ENCODE measurements at places on chromosomes 5 and 9.

DNA sequence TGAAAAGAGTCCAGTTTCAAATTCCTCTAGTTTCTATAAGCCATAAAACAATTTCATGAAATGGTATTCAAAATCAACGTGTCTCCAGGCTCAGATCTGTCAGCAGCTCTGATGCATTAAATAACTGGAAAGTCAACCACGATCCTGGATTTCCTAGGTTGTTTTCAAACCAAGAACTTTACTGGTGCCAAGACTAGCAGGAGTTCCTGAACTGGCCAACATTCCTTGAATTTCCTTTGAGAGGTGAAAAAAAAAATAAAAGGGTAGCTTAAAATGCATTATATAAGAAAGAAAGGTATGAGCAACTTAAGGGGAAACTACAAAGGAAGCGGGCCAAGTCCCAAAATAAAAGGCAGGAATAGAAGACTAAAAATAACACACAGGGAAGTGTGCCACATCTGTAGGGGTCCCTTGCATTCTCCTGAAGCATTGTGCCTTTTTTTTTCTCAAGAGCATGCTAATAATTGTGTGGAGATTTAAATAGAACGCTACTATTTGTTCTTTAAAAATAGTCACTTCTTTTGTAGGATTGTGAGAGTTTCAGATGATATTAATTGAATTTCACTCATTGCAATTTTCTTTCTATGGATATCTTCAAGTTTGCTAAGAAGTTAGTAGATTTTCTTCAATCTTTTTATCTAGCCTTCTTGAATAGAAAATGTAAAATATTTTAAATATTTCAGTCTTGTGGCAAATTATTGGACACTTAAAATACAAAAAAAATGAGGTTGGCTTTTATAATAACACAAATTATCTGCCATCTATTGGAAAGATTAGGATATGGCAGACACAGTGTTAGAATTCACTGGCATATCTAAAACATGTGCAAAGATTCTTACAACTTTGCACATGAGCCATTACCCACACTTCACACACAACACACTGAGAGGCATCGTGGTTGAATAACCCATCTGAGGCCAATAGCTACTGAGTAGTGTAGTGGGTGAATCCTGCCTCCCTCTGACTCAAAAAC, 15.3 kb downstream of the ESM1 start:
- no peak for DNase-seq

DNA sequence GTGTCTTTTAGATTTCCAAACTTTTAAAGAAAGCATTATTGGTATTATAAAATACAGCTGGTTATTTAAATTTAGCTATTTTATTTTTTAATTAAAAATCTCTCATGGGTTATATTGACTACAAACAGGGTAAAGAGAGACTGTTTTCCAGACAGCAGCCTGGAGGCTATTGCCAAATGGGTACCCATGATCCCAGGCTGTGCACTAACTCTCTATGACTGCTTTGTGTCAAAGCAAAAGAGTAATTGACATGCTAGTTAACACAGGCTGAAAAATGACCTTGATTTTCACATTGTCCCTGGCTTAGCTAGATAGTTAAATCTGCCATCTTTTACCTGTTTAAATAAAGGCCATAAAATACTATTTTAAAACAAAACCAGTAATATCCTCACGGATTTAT, 589.7 kb downstream of the ANXA1 start:
- DNase-seq = no peak

- no peak for DNase-seq
These were observed 16.8 kb upstream of the FAM174A start for GRCh38 chr5:100518377-100518776.

- no peak for DNase-seq
These were observed 22.4 kb upstream of the TNFAIP8 start for GRCh38 chr5:119333421-119333851.

DNA sequence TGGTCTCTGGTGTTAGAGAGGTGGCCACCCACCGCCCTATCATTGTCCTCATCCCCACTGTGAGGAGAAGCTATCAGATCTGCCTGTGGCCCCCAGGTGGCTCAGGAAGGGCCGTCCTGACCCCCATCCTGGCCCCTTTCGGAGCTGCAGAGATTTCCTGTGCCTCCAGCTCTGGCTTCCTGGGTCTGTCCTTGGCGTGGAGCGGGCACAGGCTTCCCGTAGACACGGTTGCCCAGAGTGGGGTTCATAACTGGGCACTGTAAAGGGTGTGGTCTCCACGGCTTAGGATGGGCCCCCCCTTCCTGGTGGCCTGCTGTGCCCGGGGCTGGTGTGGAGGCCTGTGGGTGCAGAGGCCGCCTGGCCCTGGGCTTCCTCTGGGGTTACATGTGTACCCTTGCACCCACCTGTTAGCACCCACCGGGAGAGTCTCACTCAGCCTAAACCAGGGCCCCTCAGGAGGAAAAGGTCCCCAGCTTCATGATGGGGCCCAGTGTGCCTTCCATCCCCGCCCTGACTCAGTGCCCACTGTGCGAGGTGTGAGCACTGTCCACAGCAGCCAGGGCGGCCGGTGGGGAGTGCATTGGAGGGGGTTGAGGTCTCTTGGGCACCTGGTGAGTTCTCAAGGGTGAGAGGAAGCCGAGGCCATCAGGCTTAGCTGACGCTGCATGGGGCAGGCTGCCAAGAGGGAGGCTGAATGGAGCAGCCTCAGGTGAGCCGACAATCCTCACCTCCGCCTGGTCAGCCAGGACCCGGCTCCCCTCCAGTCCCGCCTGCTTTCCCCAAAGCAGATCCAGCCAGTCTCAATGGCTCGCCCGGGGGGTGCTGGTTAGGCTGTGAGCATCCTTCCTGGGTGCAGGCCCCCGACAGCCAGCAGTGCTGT, 15.3 kb upstream of the AJM1 start:
- no peak for DNase-seq

- no peak for DNase-seq
These were observed 3.3 kb downstream of the TMEM174 start for GRCh38 chr5:73176250-73176649.

DNA sequence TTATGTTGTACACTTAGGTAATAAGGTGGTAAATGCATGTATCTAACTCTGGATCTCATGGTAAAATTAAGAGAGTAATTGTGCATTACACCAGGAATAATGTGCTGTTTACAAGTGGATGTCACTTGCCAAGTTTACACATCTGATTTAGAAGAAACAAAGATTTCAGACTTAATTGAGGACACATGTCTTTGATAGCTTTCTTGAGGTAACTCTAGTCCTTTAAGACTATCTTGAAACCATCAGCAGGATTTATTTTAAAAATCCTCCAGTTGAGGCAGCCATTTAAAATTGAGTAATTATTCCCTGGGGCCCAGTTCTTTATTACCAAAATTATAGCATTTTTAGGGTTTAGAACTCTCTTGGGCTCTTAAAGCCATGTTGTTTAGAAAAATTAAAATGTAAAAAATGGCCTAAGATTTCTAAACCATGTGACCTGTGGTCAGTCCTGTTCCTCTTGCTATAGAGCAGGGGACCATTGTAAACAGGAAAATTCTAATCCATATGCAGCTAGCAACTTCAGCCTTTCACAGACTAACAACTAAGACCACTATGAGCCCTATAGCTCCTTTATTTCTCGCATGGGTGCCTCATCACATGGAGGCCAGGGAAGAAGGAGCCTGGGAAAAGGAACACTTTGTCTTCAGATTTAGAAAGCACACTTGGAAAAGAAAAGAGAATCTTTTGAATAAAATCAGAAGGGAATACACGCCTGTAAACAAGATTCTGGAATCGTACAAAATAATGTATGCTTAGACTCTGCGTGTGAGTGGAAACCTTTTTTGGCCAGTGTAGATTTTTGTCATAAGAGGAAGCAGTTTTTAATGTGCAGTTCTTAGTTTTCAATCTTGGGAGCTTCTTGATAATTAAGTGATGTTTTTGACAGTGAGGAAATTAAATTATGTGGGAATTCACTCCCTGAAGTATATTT, 71.2 kb downstream of the ZSWIM6 start:
- no peak for DNase-seq

- DNase-seq = no peak
These were observed 286.1 kb upstream of the ACTBL2 start for GRCh38 chr5:57768745-57769144.

DNA sequence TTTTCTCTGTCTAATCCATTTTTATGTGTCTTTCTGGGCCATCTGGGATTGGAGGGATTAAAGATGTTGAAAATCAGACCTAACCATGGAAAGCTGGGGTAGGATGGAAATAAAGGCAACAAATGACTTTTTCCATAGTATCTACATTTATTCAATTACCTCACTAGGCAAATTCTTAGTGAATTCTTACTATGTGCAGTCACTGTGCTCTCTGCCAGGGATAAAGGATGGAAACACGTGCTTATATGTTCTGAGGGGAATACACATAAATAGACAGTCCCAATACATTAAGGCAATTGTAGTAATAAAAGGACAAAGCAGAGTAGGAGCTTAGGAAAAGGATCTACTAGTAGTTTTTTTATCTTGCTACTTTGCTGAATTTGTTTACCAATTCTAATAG, 214.2 kb downstream of the PRR16 start:
- no peak for DNase-seq

DNA sequence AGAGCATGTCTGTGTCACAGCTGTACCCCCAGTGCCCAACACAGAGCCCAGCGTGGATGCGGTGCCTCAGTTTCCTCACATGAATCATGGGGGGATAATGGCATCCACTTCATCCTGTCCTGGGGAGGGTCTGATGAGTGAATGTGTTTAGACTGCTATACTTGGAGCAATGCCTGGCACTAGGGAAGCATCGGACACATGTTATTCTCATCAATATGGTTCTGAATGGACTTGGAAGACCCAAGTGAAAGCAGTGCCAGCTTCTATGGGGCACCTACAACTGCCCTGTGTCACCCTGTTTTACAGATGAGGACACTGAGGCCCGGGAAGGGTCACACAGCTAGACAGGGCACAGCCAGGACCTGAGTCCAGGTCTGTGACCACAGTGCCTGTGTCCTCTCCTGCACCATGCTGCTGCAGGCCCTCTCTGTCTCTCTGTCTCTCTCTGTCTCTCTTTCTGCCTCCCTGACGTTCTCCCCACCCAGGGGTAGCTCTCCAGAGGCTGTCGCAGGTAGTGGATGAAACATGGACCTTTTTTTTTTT, 42.3 kb upstream of the NEK6 start:
- no peak for DNase-seq

DNA sequence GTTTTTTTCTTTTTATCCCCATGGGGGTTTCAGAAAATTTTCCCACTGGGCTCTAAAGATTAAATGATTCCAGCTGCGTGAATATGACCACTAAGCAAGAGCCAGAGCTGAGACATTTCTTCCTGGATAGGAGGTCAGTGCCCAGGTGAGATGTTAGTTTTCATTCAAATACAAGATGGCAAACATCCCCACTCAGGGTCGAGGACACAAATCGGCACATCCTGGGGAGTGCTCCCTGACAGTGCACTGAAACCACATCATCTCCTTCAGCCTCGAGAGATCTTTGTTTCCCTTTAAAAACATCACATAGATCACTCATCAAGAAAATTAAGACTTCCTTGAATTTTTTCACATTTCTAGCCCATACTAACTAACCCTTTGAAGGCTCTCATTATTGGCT, 273.2 kb upstream of the PANK3 start:
- DNase-seq = no peak

- no peak for DNase-seq
These were observed 37.4 kb upstream of the SSBP2 start for GRCh38 chr5:81788329-81788728.

DNA sequence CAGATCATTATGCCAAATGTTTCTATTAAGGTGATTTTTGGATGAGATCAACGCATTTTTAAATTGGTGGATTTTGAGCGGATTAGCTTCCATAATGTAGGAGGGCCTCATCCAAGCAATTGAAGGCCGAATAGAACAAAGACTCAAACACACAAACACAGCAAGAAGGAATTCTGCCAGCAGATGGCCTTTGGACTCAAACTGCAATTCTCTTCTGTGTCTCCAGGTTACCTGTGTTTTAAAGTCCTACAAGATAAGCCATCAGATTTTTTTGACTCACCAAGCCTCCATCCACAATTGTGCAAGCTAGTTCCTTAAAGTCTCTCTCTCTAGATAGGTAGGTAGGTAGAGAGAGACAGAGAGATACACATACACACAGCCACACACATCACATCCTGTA, 25.5 kb downstream of the CDH6 start:
- DNase-seq = no peak

- no peak for DNase-seq
These were observed 769.7 kb downstream of the TAF11L14 start for GRCh38 chr5:18403941-18404438.

DNA sequence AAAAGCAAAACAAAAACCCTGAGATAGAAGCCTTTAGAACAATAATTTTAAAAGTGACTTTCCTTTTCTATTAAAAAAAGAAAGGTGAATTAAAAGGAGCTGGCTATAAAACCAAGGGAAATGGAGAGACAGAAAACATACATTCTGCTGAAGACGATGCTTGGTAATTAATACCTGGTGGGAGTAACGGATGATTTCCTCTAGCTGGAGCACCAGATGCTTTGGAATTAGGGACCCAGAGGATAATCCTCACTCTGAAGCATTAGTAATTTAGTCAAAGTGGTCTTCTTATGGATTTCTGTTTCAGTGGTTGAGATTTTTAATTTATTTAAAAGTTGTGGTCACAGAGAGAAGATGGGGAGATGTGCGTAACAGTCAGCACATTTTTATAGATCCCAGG, 982.5 kb downstream of the TLE4 start:
- DNase-seq = no peak

DNA sequence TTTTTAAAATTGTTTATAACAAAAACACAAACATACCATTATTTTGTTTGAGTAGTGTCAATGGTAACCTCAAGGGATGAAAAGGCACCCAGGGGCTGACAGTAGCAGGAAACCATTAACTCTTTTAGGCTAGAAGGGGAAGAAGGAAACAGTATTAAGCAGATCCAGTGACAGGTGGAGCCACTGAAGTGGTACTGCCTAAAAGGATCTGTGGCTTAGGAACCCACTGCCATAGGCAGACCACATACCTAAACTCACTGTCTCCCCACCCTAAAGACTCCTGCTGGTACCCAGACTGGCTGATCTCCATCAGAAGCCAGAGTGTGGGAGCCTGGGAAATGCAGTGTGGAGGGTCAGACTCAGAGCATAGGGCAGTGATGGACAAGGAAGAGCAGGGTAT, 13.5 kb downstream of the RLN1 start:
- DNase-seq = no peak

DNA sequence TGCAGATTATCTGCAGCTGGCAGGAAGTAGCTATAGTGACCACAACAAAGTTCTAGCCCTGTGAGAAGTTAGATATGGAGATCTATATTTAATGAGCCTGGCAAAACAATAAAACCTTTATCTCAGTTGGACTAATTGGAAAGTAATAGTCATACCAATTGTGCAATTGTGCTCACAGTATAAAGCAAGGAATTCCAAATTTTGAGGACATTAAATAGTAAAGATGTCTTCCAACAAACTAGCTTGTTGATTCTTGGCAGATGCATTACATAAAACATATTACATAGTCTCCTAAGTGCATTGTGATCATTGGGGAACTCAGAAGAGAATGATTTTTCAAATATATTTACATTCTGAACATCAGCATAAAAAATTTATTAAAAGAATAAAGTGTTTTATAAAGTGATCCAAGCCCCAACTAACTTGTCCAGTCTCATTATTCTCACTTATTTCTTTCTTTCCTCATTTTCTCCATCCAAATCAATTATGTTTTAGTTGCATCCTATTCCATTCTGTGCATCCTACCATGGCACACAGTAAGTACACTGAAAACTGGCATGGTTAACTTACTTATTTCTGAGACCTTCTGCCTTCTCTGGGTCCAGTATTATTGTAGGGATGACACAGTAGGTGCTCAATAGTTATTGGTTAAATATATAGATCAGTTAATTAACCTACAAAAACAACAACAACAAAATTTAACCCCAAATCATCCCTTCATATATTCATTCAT, 977.2 kb upstream of the NUDT12 start:
- DNase-seq = no peak

- no peak for DNase-seq
These were observed 1.0 kb downstream of the NREP start for GRCh38 chr5:111755942-111756381.

- DNase-seq = no peak
These were observed 1040.3 kb downstream of the TLE1 start for GRCh38 chr9:80649001-80649420.

Measured in brain pericyte (primary cell).